ENCODE measurements at places on chromosomes 2 and 18. TPM values are rescaled to one million over a fixed set of nuclear protein-coding genes. Genes with fewer than 3 reads are reported as not detected.

Gene CPS1
- 2.4 TPM for total RNA-seq

Gene ALPP
- not detected for total RNA-seq

Gene SIX3
- 0.08 TPM for total RNA-seq

Gene TCF4
- total RNA-seq: 0.84 TPM

Gene CCDC141
- total RNA-seq: 1.1 TPM

Gene RGPD3
- not detected for total RNA-seq

Gene VSNL1
- not detected for total RNA-seq

Data from activated CD8-positive, alpha-beta memory T cell treated with anti-CD3 and anti-CD28 coated beads for 36 hours (primary cell).